PC-9 (cell line): ENCODE measurements at places on chromosomes 7 and 10.

DNA sequence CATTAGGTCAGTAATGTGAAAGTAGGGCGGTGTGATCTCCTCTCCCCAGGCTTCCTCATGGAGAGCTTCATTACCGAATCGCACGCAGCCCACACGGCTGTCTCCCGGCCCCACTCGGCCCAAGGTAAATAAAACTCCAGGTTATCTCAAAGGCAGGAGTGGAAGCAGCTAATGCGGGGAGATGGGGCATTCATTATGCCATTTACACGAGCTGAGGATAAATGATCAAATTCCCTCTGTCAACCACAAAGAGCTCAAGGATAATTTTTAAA, 93.5 kb downstream of the ADARB2 start:
- DNase-seq = no peak

- no peak for DNase-seq
Observed at GRCh38 chr7:119640326-119640725, 632.6 kb upstream of the KCND2 start.

GRCh38 chr10:8051851-8052257, 2.6 kb upstream of the GATA3 start:
- no peak for DNase-seq

DNA sequence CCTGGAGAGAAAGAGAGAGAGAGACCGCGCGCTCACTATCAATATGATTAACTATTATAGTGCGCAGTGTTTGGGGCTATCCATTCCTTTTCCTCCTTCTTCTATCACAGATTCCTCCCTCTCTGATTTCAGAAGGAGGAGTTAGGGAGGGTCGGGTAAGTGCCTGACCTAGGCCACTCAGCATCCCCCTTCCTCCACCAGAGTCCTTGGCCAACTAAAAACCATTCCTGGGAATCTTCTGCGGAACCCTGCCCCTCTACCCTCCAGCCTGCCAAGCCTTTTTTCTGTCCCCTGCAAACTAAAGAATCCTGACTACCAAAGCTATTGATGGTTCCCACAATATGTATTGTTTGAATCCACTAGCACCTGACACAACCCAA, 256.2 kb upstream of the NFE2L3 start:
- no peak for DNase-seq

DNA sequence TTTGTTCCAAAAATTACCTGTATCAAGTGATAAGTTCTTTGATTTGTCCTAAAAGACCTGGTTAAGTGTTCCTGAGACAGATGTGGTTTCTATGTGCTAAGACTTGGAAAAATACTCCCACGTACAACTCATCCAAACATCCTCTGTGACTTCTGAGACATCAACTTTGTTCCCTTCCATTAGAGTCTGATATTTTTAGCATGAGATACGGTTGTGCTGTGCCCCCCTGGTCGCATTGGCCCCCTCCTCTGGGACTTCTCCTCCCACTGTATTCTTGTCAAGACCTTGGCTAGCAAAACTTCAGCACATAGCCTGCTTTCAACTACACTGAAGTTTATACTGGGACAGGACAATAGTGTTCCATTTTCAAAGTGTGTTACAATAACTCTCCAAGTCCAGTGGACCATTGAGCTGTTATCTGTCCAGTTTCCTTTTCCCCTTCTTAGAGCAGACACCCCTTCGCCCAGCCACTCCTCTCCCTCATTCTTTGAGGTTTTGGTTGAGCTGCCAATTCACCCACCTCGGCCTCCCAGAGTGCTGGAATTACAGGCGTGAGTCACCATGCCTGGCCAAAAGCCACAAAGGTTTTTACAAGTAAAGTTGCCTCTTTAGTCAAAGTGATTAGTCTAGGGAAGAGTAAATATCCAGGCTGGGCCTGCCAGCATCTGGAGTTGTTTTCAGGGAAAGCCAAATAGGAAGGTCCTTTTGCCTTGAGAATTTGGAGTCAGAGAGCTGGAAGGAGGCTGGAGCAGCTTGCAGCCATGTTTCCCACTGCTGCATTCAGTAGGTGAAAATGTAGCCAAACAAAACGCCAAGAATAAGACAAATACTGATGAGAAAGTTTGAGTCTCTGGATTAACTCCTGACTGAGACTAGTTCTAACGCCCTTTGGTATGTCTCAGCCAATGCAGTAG, 17.8 kb upstream of the PDLIM1 start:
- peak; percentile 83 for DNase-seq

DNA sequence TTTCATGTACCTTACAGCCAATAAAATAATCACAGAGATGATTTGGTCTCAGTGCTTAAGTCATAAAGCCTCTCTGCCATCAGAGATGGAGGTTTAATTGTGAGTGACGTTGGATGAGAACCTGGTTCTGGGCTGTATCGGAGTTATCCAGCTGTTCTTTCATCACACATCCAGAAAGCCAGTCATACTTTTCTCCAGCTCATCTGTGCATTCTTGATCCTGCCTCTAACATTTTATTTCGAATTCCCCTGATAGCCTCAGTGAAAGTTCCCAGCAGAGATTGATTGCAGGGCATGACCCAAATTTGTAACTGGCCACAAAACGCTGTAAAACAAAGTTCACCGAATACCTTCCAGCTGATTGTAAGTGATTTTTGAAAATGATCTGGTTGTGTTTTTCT, 212.6 kb upstream of the HABP2 start:
- DNase-seq = no peak

DNA sequence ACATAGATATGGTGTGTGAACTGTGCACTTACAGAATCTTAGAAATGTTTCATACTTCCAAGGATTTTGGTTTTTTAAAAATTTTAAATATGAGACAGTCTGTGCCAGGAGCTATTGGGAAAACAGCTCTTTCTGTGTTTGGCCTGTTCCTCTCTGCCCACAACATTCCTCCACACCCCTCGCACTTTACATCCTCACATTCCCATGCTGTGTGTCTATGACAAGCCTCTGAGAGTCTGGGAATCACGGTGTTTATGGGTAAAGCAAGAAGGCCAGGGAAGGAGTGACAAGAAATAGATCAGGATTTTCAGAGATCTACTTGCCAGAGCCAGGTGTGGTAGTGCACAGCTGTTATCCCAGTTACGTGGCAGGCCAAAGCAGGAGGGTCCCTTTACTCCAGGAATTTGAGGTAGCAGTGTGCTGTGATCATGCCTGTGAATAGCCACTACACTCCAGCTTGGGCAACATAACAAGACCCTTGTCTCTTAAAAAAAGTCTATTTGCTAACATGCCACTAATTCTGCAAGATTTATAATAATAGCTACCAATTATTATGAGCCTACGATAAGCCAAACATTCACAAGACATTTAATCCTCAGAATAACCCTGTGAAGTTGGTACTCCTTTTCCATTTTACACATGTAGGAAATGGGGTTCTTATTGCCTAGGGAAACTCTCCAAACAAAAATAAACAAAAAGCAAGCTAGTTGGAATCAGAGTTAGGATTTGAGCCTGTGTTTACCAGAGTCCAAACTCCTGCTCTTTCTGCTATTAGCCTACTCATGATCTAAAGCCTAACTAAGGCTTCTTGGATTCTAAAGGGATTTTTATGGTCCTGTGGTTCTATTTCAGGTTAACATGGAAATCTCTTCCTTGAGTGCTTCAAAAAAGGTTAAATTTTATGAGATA, 168.3 kb upstream of the SP8 start:
- DNase-seq = no peak

- DNase-seq = no peak
Observed at GRCh38 chr10:113600569-113600968, 47.7 kb downstream of the HABP2 start.

DNA sequence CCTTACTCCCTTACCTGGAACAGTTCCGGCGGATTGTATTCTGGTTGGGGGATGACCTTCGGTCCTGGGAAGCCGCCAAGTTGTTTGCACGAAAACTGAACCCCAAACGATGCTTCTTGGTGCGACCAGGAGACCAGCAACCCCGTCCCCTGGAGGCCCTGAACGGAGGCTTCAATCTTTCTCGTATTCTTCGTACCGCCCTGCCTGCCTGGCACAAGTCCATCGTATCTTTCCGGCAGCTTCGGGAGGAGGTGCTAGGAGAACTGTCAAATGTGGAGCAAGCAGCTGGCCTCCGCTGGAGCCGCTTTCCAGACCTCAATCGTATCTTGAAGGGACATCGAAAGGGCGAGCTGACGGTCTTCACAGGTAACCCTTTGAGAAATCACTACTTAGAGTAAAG, 1.7 kb downstream of the TWNK start:
- DNase-seq = no peak
